ENCODE measurements at places on chromosomes 12 and 14. TPM values are rescaled to one million over a fixed set of nuclear protein-coding genes. Genes with fewer than 3 reads are reported as not detected.

DNA sequence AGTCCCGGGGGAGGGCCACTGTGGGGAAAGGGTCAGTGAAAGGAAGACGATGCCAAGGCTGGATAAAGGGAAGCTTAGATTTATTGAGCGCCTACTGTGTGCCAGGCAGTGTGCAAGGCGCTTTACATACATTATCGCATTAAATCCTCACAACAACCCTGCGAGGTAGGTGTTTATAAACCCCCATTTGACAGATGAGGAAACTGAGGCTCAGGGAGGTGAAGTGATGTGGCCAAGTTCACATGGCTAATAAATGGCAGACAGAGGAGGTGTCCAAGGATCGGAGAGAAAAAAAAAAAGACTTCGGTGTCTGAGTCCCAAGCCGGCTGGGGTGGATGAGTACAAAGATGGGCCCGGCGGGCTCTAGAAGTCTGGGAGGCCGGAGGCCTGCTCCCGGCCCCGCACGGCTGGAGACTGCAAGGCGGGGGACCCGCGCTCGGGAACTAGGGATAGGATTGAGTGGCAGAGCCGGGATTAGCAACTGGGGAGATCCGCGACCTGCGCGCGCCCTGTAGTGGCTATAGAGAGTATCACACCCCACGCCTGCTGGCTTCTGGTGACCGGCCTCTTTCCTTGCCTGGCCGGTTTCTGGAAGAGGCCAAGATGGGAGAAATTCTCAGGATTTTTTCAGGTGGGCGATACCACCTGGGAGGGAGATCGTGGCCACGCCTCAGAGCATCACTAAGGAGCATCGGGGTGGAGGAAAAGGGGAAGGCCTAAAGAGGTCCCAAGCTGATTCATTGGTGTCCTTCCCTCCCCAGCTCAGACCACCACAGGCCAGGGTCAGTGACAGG, 3.9 kb downstream of the DDN start:
- peak; percentile 91 for DNase-seq

Gene SYCP3
- not detected for total RNA-seq

- DNase-seq: no peak
These were observed 15.2 kb downstream of the ACIN1 start for GRCh38 chr14:23079716-23080115.

- DNase-seq: no peak
These were observed 965.5 kb downstream of the TMEM121 start for GRCh38 chr14:106491851-106492250.

DNA sequence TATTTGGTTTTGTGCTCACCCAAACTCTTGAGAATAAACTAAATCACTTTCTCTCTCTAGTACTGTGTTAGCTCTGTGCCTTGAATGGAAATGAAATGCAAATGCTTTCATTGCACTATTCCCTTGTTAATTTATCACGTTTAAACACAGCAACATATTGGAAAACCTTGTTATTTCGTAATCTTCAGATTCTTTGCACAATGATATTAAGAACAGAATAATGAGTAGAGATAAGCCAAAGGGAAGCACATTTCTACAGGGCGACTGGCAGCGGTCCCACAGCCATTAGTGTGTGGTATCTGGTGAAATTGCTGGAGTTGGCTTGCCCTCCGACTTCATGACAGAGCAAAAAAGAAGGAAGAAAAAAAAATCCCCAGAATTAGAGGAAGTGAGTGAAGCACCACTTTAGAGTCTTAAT, 166.1 kb upstream of the E2F7 start:
- no peak for DNase-seq

- DNase-seq: no peak
These were observed 99.4 kb downstream of the LGMN start for GRCh38 chr14:92649066-92649465.

DNA sequence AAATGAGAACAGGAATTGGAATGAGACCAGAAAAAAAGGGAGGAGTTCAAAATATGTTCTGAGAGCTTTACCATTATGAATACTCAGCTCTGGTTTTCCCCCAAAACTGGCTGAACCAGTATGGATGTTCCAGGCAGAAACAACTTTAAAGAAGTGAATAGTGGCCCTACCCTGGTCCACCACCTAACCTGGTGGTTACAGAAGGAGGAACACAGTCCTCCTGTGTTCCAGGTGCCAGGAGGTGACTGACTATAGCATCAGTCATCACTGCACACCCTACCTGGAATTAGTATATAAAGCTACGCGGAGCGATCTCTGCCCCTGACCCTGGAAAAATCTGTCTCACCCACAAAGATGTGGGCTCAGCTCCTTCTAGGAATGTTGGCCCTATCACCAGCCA, at the start of gene A2ML1:
A2ML1 (plus strand) TSS at position 324 of the 400 bp plus-strand sequence; CDS start at position 355, 31 bp downstream.
- peak; percentile 34 for DNase-seq

GRCh38 chr14:23556700-23557440, 799 bp downstream of the THTPA start:
- no peak for DNase-seq

DNA sequence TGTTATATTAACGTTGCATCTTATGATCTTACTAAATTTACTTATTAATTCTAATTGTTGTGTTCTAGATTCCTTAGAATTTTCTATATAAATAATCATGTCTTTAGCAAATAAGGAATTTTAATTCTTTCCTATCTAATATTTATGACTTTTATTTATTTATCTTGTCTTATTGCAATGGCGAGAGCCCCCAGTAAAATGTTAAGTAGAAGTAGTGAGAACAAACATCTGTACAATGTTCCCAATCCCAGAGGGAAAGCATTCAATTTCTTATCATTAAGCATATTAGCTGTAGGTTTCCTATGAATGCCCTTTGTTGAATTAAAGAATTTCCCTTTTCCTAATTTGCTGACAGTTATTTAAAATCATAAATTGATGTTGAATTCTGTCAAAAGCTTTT, 203.7 kb upstream of the OTX2 start:
- no peak for DNase-seq

DNA sequence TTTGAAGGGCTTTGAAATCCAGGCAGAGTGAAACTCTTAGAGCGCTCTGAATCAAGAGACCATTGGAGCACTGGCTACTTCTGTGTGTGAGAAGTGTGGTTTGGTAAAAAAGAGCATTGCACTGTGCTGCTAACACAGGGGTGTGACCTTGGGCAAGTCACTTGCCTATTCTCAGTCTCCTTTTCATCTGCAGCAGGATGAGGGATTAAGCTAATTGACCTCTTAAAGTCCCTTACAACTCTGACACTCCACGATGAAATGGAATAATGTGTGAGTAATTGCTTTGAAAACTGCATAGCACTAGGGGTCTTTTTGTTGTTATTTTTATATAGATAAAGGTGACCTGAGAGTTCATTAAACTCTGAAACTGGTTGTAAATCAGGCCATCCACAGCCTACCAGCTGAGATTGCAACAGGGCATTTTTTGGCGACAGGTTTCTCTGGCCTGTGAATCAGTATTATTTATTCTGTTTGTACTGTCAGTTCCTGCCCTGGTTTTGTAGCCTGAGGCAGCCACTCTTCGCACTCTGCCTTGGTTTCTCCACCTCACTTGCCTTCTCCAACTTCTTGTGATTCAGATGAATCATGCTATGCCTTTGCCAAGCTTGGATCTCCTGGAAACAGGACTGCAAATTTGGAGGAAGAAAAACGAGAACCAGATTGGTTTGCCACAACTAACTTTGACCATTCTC, 159.9 kb upstream of the PARP11 start:
- DNase-seq: no peak

DNA sequence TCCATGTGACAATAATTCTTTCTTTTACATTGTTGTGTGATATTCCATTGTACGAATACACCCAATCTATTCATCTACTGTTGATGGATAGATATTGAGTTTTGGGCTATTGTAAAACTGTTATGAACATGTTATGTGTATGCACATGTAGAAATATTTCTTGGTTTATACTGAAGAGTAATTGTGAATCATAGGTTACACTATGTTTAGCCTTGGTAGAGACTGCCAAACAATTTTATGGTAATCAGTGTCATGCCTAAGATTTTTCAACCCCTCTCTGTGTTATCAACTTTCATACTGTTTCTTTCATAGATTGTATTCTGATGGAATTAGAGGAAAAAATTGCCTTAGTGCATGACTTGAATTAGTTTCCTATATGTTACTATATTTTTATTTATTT, 39.5 kb downstream of the FRMD6 start:
- DNase-seq: no peak

GRCh38 chr12:94872671-94872970, 130.9 kb downstream of the NDUFA12 start:
- no peak for DNase-seq

Gene KCNA1
- 4.4 TPM for total RNA-seq

Gene BRF1
- total RNA-seq: 59.8 TPM
